Hematopoietic multipotent progenitor cell treated with erythropoietin and hydrocortisone succinate and interleukin-3 and kit ligand, for 4 days (in vitro differentiated cells): ENCODE measurements at places on chromosomes 2 and 18.

DNA sequence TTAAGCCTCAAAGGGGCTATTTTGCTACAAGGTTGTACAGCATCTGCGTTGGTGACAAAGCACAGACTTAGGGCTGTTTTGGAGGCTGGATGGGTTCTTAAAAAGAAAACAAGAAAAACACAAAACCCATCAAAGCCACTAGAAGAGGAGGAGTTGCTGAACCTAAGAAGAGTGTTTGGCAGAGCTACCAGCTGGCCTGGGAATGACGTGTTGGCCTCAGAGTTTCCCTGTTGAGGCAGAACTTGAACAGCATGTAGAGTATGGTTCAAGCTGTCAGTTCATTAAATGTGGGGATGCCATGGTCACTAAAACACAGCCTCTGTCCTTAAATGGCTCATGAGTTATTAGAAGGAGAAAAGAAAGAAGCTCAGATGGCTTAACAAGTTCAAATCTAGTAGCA is 162.5 kb downstream of the TTC32 start:
- DNase-seq: no peak

GRCh38 chr2:49035481-49035880 is 118.8 kb downstream of the FSHR start:
- no peak for DNase-seq

GRCh38 chr2:166106431-166107015 is 21.3 kb downstream of the SCN1A start:
- peak; percentile 71 for DNase-seq

- no peak for DNase-seq
These were observed 3.0 kb downstream of the PREB start for GRCh38 chr2:27131429-27131828.

DNA sequence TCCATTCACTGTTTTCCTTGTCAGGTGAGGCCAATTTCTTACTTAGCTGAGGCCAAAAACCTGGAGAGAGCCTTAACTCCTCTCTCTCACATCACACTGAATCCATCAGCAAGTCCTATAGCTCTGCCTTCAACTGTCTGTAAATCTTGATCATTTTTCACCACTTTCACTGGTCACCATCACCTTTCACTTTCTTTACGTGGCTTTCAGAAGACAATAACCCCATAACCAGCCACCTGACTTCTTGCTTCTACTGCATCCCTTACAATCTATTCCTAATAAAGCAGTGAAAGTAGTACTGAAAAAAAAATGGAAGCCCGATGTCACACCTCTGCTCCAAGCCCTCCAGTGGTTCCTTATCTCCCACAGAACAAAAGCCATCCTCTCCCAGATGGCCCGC is 7.7 kb downstream of the LOXL3 start:
- no peak for DNase-seq

DNA sequence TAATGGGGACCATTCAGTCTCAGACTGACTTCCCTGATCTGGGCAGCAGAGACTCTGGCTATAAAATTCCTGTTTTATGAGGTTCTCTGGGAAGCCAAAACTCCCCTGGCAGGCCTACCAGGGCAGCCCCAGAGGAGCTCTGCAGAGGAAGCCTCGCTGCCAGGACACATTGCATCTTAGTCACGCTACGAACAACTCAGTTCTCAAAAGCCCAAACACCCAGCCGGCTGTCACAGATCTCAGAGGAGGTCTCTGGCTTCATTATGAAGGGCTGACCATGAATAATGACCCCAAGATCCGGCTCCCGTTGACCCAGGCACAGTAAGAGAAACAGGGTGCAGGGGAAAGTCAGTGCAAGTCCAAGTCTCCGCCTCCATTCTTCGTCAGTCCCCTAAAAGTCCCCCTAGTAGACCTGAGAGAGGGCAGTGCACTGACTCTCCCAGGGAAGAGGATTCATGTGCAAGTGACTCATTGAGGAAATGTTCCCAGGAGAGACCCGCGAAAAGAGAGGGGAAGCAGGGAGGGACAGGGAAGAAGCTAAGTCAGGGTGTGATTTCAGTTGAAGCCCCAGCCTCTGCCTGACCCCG is 212.3 kb downstream of the CYP26B1 start:
- DNase-seq: no peak

GRCh38 chr2:25331686-25332365 is 9.9 kb downstream of the DNMT3A start:
- no peak for DNase-seq

DNA sequence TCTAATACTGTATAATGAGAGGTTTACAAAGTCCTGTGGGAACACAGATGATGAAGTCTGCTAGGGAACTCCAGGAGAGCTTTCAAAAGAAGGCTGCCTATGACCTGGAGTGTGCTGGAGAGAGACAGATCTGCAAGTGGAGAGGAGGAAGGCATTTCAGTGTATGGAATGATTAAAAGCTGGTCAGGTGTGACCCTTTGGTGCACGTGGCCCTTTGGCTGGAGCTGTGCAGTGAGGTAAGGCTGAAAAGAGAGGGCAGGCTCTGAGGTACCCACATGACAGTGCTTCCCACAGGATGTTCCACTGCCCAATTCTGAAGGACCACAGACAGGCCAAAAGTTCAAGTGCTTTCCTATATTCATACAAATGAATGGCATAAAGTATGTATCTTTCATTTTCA is 157.1 kb downstream of the DYM start:
- DNase-seq: no peak

GRCh38 chr2:21250673-21251072 is 126.9 kb downstream of the TDRD15 start:
- DNase-seq: no peak

GRCh38 chr18:63820694-63821093 is 45.5 kb downstream of the SERPINB7 start:
- no peak for DNase-seq

DNA sequence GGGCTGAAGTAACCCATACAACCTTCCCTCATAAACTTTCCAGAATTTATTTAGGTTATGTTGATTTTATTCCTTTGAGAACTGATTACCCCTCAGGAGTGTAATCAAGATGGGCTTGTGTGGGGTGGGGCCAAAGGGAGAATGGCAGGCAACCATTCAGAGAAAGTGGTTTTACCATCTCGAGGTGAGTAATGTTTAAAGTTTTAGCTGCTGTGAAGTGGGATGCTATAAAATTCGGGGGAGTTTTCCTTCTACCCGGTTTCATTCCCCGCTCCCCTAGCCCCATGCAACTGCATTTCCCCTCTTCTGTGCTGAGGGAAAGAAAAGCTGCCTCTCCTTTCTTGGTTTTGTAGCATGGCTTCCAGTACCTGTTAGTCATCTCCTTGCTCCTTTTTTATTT is 34.7 kb downstream of the MAP4K4 start:
- DNase-seq: no peak

DNA sequence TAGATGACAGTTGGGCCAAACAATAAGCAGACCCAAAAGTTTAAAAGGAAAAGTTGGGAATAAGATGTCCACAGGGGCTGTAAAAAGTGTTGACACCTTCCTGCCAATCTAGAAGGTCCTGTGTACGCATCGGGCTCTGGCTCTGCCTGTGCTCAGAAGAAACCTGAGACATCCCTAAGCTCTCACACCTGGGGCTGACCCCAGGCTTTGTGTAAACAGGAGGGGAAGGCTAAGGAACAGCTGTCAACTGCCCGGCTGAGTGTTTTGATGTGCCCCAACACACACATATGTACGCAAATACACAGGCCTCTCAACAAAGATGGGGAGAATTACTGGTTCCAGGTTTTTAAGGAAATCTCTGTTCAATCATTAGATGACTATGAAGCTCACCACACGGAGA is 59.5 kb downstream of the TMEM131 start:
- no peak for DNase-seq

- DNase-seq: no peak
These were observed 148.4 kb downstream of the HDAC4 start for GRCh38 chr2:239252393-239252792.

DNA sequence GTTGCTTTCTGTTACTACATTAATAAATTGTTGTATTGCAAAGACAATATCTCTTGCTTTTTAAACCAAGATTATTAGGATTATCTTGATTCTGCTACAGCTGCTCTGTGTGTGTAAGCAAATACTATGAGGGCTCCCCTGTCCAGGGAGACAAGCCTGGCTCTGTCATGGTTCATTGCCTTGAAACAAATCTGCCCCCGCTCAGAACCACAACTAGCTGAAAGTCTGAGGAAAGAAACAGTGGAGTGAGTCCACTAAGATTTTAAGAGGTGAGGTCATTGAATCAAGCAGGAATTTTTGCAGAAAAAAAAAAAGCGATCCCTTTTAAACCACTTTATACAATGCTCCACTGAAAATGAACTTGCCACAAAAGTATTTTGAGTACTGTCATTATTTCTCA is 30.8 kb upstream of the LRRTM4 start:
- no peak for DNase-seq

GRCh38 chr2:186882511-186883071 is 33.6 kb upstream of the ZSWIM2 start:
- no peak for DNase-seq

- DNase-seq: peak; percentile 23
These were observed 150.0 kb downstream of the DYSF start for GRCh38 chr2:71603311-71603811.

DNA sequence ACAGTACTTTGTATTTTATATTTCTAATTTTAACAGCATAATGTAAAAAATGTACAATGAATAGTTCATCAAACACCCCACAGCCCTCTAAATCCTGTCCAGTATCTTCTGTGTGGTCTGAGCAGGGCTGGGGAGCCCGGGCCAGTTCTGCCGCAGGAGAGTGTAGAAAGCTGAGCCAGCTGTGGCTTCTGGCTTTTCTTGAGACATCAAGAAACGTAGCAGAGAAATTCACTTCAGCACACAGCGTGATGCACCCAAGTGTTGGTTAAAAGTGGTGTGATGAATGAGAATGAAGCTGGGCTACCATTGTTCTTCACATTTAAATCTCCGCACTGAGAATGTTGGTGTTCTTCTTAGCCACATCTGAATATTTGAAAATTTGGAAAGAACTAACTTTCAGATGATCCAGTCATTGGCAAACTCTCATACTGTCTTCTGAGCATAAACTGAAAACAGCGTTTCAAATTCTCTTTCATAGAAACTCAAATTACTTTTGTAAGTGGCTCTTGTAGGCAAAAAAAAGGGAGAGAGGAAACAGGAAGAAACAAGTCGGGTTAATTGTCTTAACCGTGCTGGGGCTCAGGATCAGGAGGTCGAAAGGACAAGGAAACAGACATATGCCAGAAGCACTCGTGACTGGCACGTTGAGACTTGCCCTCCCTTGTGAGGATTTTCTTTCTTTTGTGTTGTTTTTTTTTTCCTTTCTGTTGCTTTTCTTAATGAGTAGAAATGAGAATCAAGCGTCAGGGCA is 23.4 kb upstream of the TMEM87B start:
- DNase-seq: no peak

DNA sequence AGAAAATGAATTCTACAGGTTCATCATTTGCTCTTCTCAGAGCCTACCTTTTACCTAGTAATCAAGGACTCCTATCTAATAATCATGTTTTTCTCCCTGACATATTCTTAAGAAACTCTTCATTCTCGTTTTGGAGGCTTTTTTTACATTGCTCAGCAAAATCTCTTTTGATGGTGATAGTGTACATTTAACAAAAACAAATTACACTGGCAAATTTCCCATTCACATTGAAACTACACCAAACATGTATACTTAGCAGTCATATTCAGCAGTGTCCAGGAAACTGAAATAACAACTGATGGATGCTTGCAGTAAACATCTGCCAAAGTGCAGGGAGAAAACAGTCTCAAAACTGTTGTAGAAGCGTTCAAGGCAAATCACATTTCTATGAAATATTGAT is 4.4 kb upstream of the VIT start:
- DNase-seq: no peak

GRCh38 chr2:177201919-177202346 is 10.7 kb upstream of the HNRNPA3 start:
- DNase-seq: no peak

DNA sequence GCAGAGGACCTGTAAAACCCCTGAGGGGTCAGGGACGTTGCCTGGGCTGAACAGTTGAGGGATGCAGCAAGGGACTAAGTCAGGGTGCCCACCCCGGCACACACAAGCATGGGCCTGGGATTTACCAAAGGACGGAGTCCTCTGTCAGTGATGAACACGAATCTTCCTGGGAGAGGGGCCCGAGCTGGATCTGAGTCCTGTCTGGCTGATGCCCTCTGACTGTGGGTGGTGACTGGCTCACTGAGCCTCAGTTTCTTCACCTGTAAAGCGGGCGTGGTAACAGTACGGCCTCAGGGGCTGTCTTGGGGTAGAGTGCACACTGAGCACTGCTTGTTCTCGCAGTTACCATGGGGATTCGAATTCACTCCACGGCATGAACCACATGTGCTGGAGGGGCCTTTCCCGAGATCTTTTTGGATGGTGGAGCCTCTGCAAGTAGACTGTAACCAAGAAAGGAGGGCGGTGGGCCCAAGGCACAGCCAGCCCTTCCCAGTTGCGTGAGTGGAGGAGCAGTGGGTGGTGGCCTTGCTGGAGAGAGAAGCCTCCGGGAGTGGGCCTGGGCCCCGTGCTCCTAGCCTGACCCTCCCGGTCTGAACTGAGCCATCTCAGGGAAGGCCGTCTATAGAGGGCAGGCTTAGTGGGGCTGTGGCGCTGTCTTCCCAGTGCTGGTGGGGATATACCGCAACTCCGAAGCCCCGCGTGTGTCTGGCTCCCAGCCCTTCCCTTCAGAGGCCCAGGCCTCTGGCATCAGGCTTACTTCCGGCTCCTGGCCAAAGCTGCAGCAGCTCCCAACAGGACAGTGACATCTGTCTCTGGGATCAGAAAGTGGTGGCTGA is 130.8 kb upstream of the HS6ST1 start:
- DNase-seq: no peak

GRCh38 chr18:53025247-53025646 is 685.2 kb downstream of the DCC start:
- DNase-seq: no peak

DNA sequence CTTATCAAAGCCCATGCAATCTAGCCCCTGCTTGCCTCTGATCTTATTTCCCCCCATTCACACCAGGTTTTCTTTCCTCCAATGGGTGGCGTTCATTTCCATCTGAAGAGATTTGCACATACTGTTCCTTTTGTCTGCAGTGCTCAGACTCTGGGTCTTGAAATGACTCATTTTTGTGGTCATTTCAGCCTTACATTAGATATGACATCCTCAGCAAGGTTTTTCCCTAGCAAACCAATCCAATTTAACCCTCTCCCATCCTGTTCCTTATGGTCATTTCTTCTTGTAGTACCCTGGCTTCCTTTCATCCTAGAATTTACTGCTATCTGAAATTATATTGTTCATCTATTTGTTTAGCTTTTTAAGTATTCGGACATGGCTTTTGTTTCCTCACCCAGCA is 42.5 kb upstream of the SCN1A start:
- DNase-seq: peak; percentile 10

DNA sequence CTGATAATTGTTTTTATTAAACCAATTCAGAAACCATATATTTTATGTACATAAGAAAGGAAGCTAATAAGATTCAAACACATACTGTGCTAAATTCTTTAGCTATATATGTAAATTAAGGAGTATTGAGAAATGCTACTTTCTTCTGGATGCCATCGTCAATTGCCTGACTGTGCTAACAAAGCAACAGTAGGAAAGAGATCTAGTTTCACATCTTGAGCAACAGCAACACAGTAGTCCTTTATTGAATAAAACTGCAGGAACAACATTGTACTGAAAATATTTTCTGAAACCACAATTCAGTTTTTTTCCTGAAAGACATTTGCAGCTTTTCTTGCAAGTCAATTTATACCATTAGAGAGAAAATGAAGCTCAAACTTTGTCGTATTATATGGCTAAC is 1404.9 kb upstream of the SLC39A10 start:
- DNase-seq: no peak
